ENCODE measurements at places on chromosomes 3 and 15.

DNA sequence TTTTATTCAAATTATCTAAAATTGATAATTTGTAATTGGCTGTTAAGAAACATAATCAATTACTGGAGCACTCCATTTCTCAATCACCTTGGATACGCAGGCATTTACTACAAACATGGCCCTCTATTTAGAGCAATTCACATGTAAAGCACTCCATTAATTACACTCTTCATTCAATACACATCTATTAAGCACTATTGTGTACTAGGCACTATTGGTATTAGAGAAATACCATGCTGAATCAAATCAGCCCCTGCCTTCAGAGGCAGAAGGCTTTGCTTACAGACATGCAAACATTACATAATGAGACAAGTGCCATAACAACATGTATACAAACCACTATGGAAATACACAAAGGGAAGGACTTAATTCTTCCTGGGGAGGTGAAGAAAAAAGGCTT is 69.1 kb downstream of the PEAK1 start:
- DNase-seq: no peak

GRCh38 chr3:87298111-87298718 is 21.8 kb upstream of the POU1F1 start:
- DNase-seq: peak; percentile 20

DNA sequence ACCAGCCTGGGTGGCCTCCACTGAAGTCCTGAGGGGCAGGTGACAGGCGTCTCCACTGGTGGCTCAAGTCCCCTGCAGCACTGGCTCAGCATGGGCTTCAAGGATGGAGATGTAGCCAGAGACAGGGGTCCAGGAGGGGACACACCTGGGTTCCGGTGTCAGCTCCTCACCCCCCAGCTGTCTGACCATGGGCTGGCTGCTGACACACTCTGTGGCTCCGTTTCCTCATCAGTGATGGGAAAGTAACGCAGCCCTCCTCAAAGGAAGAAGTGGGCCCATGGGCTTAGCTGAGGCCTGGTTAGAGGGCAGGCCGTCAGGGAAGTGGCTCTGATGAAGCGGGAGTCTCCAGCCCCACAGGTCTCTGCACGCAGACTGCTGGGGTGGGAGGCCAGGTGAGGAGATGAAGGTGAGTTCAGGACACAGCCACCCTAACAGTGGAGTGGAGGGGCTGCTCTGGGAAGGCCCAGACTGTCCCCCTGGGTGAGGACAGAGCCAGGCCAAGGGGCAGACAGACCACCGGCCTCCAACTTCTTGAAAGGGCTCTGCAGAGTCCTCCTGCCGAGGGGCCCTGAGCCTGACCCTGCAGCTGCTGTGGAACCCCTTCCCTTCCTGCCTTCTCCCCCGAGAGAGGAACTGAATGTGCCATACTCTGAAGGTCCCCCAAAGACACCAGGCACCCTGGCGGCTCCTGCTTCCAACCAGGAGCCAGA is 24.0 kb downstream of the PSTPIP1 start:
- DNase-seq: no peak

DNA sequence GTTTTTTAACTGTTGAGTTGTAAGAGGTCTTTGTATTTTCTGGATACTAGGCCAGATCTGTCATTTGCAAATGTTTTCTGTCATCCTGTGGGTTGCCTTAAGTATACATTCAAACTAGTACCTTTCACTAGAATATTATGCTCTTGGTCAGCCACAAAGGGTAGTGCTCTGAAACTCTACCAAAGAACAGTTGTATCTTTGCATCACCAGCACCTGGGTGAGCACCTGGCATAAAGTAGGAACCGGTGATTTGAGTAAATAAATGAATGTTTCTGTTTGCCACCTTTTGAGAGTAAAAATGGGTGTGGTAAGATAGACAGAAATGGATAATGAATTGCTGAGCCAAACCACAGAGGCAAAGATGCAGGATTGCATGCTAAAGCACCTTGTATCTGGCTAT is 98.7 kb downstream of the SLCO3A1 start:
- no peak for DNase-seq

DNA sequence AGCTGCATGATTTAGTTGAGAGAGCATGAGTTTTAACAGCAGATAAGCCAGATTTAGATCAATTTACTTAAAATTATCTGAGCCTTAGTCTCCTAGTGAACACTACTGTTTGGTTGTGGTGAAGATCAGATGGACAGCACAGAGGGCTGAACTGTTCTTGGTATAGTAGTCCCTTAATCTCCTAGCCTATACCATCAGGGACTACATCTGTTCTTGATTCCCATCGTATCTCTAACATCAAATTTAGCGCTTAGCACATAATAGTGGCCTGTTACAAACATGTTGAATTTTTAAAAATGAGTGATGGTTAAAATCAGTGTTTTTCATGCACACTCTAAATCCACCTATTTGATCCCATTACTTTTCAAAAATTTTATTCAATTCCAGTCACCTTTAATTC is 507.7 kb downstream of the GRM7 start:
- no peak for DNase-seq

DNA sequence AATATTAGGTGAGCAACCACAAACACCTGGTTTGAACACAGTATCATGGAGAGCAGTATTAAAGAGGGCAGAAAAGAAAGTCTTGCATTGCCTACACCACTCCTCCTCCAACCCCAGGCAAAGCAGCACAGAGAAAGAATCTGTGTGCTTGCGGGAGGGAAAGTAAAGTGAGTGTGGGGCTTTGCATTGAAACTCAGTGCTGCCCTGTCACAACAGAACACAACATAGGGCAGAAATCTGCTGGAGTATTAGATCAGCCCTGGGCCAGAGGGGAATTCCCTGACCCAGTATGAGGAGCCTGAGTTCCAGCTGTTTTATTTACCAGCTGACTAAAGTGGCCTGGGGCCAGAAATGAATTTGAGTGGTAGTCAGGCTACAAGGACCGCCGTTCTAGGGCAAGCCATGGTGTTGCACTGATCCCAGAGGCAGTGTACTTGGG is 75.5 kb downstream of the SPATA16 start:
- no peak for DNase-seq
